ENCODE measurements at places on chromosomes 1 and 21.
A peak's percentile ranks its signal among the peaks of the same experiment; 100 is the strongest.

GRCh38 chr1:29289493-29289892, 53.2 kb downstream of the PTPRU start:
- no peak for DNase-seq

- DNase-seq = no peak
Measured at GRCh38 chr1:241716915-241717656, 65.0 kb downstream of the WDR64 start.

DNA sequence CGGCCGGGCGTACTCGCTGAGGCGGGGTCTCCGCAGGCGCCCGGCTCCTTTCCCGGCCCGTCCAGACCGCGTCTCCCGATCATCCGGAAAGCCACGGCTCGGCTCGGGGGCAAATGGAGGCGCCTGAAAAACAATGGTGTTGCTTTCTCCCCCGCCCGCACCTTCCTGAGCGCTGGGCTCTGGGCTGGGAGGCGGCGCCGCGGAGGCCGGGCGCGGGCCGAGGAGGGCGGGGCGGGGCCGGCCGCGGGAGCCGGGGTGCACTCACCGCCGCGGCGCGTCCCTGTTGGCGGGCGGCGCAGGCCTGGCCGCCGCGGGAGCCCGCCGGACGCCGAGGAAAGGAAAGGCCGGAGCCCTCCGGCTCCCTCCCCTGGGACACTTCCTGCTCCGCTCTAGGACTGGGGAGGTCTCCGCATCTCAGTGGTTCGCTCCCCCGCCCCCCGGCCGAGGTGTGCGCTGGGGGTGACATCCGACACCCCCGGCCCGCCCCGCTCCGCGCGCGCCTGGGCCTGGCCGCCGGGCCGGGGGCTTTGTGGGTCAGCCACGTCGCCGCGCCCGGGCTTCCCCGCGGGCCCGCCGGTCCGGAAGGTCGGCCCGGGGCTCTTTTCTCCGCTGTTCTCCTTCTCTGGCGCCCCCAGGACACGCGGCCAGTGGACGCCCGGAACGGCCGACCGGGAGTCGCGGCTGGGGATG, at the start of gene ZNF496:
TSS of gene ZNF496 (minus strand) at position 343 of the 690 bp plus-strand sequence. CDS start 2,289 bp downstream, outside the sequence.
- peak; percentile 36 for DNase-seq

GRCh38 chr1:223765036-223765718, 52.8 kb downstream of the CAPN2 start:
- DNase-seq = no peak

- no peak for DNase-seq
Measured at GRCh38 chr1:50603274-50604271, 180.3 kb upstream of the DMRTA2 start.

DNA sequence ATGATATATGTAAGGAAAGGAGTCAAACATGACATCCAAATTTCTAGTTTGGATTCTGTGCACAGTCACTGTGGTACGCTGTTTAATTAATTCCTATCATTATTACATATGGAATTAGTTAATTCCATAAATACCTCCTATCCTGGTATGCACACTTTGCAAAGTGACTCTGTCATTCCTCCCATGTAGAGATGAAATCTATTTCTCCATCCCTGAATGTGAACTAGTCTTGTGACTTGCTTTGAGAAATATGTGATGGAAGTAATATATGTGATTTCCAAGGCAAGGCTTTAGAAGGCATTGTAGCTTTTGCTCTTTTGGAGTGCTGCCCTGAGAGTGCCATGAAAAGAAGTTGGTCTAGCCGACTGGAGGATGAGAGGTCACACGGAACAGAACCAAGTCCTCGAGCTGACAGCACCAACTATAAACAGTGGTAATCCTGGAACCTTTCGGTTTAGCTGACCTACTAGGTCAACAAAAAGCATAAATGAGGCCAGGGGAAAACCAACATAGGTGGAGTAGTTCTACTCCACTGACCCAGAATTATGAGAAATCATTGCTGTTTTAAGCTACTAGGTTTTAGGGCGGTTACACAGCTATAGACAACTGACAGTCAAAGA, 1.5 kb downstream of the SELENOF start:
- no peak for DNase-seq

- DNase-seq = no peak
Measured at GRCh38 chr1:42153624-42154023, 414 bp downstream of the GUCA2B start.

GRCh38 chr21:42319376-42319775, 4.2 kb upstream of the TFF3 start:
- DNase-seq = no peak

DNA sequence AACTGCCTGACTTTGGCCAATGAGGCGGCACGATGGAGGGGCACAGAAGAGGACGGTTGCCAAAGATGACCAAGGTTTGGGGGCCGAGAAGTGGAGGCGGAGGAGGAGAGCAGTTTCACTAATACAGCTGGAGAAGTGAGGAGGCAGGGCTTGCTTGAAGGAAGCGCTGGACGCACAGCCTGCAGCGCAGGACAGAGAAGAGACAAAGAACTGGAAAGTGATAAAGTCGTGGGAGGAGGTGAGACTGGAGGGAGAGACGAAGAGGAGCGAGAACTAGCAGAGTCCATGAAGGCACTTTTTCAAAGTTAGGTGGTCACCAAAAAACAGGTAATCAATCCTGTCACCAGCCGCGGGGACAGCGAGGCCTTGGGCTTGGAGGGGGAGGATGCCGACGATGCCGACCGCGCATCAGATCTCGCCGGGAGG, 771 bp downstream of the PACC1 start:
- no peak for DNase-seq

DNA sequence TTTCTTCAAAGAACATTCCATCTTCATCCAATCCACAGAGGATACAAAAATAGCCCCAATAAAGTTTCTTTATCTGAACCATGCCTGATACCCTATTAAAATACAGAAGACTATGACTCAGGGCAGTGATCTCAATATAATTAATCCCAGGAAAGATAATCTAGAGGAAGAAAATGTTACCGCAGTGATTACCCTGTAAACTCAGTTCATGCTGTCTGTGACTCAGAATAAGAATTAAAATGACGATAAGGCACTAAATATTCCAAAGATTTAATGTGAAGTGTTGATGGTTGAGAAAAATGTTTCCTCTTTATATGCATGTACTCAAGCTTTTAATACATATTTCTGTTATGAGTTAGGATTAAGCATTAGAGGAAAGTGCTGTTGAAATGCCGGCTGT, 88.6 kb upstream of the LYPLAL1 start:
- DNase-seq = no peak

- no peak for DNase-seq
Measured at GRCh38 chr1:176560681-176561080, 97.7 kb downstream of the PAPPA2 start.

DNA sequence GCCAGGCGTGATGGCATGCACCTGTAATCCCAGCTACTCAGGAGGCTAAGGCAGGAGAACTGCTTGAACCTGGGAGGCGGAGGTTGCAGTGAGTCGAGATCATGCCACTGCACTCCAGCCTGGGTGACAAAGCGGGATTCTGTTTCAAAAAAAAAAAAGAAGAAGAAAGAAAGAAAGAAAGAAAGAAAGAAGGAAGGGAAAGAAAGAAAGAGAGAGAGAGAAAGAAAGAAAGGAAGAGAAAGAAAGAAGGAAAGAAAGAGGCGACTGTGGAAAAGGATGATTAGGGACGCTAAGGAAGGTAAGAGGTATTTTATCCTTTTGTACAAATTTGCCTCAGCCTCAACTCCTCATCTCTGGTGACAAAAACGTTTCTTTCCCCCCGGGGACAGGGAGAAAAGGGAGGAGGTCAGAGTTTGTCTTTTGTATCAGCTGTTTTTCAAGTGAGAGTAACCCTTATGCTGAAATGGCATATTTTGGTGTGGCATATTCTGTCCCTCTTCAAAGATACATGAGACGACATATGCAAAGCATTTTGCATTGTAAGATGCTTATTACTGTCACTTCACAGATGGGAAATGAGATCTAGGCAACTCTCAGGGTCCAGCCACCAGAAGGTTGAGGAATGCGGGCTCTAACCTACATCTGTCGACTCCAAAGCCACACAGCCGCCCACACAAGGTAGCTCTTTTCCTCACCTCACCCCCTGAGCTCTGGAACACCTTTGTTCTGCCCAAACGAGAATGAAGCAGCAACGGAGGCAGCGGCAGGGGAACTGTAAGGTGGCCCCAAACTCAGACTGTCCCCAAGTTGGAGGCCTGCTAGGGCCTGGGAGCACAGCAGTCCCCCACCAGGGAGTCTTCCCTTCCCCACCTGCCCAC, 38.0 kb downstream of the NUAK2 start:
- DNase-seq = no peak

GRCh38 chr1:208077232-208078075, 166.5 kb upstream of the CD34 start:
- no peak for DNase-seq

- DNase-seq = no peak
Measured at GRCh38 chr1:115898020-115898419, 57.1 kb upstream of the NHLH2 start.

GRCh38 chr1:55623311-55623710, 408.1 kb upstream of the USP24 start:
- no peak for DNase-seq

- DNase-seq = no peak
Measured at GRCh38 chr1:93620172-93620840, 61.3 kb downstream of the BCAR3 start.

- no peak for DNase-seq
Measured at GRCh38 chr1:224223819-224224714, 41.0 kb downstream of the DEGS1 start.

DNA sequence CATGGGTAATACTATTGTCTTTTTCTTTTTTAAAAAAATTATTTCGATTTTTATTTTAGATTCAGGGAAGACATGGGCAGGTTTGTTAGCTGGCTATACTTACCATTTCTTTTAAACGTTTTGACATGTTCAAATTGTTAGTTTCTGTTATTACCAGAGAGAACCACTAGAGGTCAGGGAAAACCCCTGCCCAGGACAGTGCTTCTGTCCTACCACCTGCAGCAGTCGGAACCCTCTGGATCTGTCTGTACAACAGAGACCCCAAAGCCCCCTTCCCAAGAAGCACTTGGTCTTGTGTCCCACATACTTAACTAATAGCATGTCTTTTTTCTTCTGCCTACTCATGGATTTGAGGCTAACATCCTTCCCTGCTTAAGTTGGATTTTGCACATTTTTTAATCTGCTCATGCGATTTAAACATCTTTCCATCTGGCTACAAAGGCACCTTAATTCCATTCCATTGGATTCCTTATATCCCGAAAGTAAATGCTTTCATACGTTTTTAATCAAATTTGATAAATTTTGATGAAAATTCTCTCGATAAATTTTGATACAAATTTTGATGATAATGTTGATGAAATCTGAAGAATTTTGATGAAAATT, 10.0 kb upstream of the C1orf115 start:
- DNase-seq = no peak

GRCh38 chr1:229913489-229913888, 153.5 kb upstream of the GALNT2 start:
- no peak for DNase-seq

GRCh38 chr1:234488054-234489006, 9.4 kb upstream of the TARBP1 start:
- no peak for DNase-seq

DNA sequence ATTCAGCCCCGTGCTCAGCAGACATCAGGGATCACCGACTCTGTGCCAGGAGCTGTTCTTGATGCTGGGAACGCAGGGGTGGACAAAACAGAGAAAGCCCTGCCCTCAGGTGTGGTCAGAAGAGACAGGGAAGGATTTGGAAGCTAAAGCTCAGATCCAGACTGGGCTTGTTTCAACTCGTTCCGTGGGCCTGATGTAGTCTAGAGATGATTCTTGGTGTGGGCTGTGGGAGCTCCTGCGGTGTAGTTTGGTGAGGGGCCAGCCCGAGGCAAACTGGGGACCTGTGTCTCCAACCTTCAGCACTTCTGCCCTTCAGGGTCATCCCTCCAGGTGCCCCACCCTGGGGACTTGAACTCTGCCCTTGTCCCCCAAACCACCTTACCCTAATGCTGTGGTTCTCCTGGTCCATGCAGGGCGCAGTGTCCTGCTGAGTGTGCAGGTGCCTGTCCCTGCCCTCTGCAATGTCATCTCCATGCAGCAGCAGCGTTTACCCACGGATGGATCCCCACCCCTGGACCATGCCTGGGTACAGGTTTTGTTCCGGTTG, 17.3 kb upstream of the ABCG1 start:
- no peak for DNase-seq

- DNase-seq = peak; percentile 59
Measured at GRCh38 chr1:244603498-244603897, 49.4 kb upstream of the DESI2 start.

DNA sequence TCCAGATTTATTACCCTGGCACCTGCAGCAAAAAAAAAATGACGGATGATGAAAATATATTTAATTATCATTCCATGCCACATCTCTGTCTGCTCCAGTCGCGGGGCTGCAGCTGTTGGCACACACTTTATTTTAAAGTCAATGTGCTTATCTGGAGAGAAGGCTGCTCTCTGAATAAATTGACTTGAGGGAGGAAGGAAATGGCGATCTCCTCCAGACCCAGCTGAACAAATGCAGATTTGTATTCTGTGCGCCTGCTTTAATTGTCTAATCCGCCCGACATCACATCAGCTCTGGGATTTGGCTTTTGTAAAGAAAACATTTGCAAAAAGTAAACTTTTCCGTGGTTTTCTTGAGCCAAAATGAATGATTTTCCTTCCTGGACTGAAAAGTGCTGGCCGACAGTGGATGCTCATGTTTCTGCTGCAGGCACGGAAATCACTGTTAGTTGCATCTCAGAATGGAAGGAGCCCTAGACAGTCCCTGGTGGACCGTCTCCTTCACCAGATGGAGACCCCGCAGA, 150.2 kb downstream of the CAMTA1 start:
- DNase-seq = no peak

Data from CD4-positive, alpha-beta T cell (primary cell).